ENCODE measurements at places on chromosomes 2 and 18.

- no peak for DNase-seq
Measured at GRCh38 chr2:194003911-194004310, 1653.1 kb upstream of the SLC39A10 start.

DNA sequence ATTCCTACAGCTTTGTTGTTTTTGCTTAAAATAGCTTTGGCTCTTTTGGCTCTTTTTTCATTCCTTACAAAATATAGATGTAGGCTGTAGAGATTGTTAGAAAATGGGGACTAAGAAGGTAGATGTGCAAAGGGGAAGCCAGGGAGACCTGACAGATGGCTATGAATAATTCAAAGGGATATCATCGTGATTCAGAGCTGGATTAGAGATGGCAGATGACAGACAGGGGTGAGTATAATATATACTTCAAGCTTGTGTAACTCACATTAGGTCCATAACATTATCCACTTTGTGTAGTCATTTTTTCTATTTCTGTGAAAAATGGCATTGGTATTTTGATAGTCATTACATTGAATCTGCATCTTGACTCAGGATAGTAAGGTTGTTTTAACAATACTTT lies 422.9 kb upstream of the ST6GAL2 start:
- no peak for DNase-seq

- peak; percentile 98 for DNase-seq
Measured at GRCh38 chr2:5725794-5726463, 33.7 kb downstream of the SOX11 start.

- no peak for DNase-seq
Measured at GRCh38 chr2:208326016-208326415, 60.0 kb downstream of the PIKFYVE start.

DNA sequence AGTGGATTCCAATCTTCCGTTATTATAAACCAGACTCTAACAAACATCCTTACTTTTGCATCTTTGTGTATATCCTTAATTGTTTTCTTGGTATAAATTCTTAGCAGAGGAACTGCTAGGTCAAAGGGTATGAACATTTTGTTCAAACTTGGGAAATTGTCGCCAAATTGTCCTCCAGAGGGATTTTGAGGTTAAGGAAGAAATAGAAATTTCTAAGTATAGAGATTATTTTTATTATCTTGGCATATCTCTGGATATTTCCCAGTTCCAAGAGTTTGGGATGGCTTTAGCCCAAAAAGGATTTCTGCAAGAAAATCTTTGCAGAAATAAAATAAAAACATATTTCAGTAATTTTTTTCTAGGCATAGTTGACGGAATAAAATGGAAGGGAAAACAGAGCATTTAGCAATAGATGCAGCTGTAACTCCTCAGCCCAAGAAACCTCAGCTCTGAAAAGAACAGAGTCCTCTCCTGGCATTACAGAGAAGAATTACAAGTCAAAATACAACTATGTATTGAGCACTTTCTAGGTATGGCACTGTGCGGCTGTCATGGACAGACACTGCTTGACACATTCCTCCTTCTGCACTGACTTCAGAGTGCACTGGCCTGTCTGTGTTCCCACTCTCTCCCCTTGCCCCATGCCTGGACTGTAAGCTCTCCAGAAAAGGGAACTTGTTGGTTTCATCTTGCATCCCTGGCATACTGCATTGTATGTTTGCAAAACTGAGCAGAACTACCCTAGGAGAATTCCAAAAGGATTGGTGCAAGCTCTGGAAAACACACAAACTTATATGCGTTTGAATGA lies 117.3 kb upstream of the STON1 start:
- no peak for DNase-seq

DNA sequence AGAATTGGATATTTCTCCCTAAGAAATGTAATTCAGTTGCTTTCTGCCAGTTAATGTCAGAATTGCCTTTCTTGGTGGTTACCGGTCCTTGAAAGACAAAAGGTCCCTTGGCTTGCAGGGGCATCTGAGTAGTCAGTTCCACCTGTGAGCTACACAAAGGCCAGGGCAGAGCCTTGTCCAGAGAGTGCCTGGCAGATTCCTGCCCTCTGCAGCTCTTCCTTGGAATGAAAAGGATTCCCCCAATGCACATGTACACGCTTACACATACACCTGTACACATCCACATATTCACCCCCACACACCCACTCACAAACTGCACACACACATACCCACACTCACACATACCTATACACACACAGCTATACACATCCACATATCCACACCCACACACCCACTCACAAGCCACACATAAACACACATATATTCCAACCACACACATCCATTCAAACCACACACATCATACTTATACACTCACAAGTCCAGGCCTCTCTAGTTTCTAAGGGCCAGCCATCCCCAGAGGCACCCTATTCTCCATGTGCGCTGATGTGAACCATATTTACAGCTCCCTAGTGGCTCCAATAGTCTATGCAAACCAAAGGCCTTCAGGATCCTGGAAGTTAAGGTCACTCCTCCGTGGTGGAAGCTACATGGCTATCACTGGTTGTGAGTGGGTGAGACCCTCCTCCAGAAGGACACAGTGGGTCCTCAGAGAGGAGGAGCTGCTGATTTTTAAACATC lies 9.6 kb downstream of the CYRIA start:
- DNase-seq: no peak

GRCh38 chr2:23460228-23460627 lies 75.2 kb downstream of the KLHL29 start:
- no peak for DNase-seq

- DNase-seq: peak; percentile 15
Measured at GRCh38 chr2:209525331-209525730, 101.5 kb downstream of the MAP2 start.

DNA sequence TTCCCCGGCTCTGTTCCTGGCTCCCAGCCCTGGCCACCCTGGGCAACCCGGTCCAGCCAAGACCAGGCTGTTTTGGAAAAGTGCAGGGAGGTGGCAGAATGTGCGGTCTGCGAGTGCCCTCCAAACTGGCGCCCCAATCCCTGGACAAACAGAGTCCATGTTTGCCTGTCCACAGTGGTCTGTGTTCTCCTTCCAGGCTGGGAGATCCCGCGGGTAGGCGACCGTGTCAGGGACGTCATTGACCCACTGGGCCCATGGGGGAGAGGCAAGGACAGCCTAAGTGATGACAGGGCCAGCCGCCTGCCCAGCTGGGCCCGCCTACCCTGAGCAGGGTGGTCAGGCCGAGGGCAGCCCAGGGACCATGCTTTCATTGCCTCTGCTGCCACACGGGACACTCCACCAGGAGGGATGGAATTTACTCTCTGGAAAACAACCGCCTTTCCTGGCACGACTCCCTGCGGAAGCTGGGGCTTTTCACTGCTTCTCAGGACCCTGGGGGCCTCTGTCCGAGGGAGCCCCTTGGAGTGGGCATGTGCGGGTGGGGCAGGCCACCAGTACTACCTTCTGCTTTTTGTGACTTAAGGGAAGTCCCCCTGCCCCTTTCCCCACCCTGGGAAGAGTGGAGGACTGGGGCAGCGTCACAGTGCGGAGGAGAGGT lies 20.1 kb downstream of the CYP26B1 start:
- no peak for DNase-seq

DNA sequence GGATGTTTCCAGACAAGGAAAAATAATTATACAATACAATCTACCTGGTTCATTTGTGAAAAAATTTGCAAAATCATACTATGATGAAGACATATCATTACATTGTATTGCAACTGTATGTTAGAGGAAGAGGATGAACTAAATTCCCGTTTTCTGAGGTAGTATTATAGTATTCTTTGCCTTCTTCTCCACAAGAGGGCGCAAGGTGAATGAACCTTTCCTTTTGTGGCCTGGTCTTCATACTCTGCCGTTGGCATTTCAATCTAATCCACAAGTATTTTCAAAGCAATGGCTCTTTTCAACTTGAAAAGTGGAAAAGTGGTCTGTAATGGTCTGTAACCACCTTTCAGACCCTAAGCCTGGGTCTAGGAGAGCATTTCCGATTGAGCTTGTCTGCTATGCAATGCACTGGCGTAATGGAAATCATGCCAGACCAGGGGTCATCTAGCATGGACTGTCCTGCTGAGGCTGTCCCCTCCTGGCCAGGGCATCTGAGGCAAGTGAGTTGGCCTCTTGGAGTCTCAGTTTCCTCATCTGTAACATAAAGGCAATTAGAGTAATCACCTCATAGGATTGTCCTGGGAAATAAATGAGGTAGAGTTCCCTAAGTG lies 30.8 kb upstream of the ZNF396 start:
- peak; percentile 30 for DNase-seq

GRCh38 chr2:119267604-119268003 lies 44.0 kb downstream of the STEAP3 start:
- no peak for DNase-seq

- DNase-seq: no peak
Measured at GRCh38 chr2:241034490-241035141, 36.2 kb downstream of the SNED1 start.

DNA sequence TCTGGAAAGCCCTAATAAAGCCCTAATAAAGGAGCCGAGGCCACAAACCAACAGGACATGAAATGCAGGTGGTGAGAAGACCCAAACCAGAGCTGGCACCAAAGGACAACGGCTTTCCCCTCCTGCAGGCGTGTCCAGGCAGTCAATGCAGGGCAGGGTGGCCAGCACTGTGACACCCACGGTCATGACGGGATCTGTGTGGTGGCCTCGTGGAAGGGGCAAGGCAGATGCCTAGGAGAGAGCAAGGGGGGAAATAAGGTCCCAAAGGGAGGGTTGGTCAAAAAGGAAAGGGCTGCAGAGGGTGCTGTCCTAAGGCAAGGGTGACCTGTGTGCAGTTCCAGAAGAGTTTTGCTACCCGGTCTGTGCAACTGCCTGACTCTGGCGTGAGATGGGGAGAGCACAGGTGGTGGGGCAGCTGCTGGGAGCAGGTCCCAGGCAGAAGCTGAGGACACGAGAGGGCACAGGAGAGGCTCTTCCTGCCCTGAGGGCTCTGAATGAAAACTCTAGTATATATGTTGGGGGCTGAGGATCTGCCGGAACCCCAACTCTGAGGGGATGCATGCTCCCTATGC lies 156.7 kb downstream of the TPO start:
- DNase-seq: no peak

DNA sequence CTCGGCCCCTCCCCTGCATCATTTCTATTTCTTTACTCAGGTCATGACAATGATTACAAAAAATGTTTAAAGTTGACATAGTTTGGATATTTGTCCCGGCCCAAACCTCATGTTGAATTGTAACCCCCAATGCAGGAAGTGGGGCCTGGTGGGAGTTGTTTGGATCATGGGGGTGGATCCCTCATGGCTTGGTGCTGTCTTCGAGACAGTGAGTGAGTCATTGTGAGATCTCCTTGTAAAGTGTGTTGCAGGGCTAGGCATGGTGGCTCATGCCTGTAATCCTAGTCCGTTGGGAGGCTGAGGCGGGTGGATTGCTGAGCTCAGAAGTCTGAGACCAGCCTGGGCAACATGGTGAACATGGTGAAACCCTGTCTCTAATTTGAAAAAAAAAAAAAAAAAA lies 9.2 kb upstream of the MAP4K4 start:
- DNase-seq: no peak

- DNase-seq: no peak
Measured at GRCh38 chr2:125371867-125372266, 1284.1 kb upstream of the GYPC start.

DNA sequence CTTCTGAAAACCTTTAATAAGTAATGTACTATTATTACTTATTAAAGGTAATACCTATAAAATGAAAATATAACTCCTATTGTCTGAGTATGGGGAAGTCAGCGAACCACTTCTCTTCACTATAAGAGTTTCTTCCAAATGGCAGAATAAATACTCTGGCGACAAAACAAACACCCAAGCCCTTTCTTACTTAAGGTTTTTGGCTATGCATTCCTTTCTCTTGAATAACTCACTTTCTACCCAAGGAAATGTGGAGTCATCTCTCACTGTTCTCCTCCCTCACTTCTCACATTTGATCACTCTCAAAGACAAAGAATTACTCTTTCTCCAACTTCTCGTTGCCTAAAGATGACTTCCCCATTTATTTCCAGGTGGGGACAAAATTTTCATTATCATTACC lies 816.8 kb upstream of the CRIM1 start:
- DNase-seq: no peak

- no peak for DNase-seq
Measured at GRCh38 chr2:54936766-54937165, 113.5 kb downstream of the RTN4 start.

- DNase-seq: no peak
Measured at GRCh38 chr18:73407506-73407905, 539.7 kb upstream of the NETO1 start.

- no peak for DNase-seq
Measured at GRCh38 chr2:201773990-201774389, 6.7 kb downstream of the ALS2 start.

DNA sequence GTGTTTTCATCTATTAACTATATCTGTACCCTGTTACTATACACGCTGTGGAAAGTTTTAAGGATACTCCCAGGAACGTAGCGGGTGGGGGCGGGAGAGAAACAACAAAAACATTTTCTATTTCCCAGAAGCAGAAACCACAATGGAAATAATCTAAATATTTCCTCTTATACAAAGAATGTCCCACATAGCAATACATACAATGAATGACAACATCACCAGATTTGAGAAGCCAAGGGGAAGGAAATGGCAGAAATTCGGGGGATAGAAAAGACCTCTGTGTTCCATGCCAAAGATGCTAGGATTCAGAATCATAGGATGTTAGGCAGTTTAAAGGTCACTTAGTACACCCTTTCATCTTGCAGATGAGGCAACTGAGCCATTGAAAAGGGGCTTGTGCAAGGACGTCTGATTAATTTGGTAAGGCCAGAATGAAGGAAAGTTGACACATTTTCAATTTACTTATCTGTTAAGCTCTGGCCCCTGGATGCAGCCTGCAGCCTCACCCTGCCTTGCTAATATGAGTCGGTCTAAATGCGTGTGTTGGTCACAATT lies 41.1 kb upstream of the SCYGR1 start:
- DNase-seq: no peak

GRCh38 chr2:159882130-159882745 lies 84.2 kb upstream of the CD302 start:
- DNase-seq: no peak

DNA sequence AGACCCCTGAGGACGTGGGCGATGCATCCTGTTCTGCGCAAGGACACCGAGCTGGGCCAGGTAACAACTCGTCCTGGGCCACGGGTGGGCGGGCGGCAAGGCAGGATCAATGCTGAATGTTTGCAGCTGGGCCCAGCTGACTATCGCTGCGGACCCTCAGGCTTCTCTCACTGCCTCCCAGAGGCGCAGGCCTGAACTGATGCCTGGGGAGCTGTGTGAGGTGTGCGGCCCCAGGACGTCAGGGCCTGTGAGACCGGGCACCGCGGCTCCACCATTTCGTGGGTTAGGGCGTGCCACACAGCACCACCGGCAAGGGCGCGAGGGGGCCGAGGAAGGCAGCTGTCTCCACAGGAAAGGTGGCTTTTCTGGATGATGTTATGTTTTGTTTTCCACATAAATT lies 307.4 kb downstream of the NDUFA10 start:
- DNase-seq: no peak

GRCh38 chr2:183059561-183059960 lies 19.0 kb upstream of the DUSP19 start:
- DNase-seq: no peak

DNA sequence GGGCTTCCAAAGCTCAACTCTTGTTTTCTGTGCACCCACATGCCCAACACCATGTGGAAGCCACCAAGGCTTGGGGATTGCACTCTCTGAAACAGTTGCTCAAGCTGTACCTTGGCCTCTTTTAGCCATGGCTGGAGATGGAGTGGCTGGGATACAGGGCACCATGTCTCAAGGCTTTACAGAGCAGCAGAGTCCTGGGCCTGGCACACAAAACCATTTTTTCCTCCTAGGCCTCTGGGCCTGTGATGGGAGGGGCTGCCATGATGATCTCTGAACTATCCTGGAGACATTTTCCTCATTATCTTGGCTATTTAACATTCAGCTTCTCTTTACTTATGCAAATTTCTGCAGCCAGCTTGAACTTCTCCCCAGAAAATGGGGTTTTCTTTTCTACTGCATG lies 179.7 kb upstream of the LRP1B start:
- DNase-seq: no peak

Data from NT2/D1 (cell line).